CD4-positive, alpha-beta T cell treated with Interleukin-21 for 1 hour (primary cell): ENCODE measurements at places on chromosomes 5 and 9.

- DNase-seq, result peak; percentile 49
Measured at GRCh38 chr5:175718401-175719108, 60.7 kb downstream of the HRH2 start.

GRCh38 chr5:59485629-59486439 is 407.7 kb downstream of the PDE4D start:
- no peak for DNase-seq

DNA sequence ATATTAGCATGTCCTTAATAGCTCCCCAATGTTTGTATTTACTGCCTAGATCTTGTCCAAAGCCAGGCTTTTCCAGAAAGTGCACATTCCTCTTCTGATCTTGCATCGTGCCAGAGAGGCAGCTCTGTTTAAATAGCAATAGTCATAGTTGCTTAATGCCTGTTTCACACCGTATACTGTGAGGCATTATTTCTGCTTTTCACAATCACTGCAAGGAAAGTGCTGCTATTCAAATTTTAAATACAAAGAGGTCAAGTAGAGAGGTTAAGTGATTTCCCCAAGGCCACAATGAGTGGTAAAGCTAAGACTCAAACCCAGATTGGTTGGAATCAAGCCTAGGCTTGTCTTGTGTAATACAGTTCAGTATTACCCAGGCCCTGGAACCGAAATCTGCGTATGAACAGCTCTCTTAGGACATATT is 153.6 kb downstream of the SNX18 start:
- DNase-seq, result peak; percentile 3

- DNase-seq, result peak; percentile 25
Measured at GRCh38 chr9:35605351-35606137, 482 bp downstream of the TESK1 start.

DNA sequence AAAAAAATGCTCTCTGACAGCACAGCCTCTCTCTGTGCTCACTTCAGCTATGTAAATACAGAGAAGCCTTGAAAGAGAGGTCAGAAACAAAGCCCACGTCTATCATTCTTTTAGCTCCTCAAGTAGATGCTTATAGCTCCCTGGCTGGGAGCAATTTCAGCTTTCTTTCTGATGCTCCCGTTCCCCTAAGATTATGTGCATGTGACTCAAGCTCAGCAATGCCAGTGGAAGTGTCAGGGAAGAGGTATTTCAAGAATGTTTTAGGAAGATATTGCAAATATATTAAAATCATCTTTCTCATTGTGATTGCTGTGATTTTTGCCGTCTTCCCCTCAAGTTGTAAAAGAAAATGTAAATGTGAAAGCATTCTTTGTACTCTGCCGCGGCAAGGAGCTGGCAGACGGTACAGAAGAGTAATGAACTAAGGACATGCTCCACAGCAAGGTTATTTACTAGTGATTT is 1353.7 kb upstream of the ACO1 start:
- DNase-seq, result no peak

GRCh38 chr5:141793403-141793802 is 84.8 kb downstream of the PCDH1 start:
- no peak for DNase-seq

DNA sequence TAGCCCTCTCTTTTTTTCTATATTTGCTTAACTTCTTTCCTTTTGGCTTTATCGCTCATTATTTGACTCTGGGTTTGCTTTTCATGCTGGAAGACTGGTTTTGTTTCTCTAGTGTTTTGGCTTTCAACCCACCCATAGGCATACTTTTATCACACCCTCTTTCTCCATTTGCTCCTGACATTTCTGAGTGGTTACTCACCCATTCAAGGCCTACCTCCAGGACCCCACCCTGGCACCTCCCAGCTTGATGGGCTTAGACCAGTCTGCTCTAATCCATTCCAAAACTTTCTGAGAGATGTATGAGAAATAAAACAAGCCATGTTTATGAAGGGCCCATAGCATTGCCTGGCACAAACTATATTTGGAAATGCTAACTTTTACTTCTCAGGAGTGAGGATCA is 18.1 kb downstream of the C6 start:
- no peak for DNase-seq

GRCh38 chr5:119275601-119276173 is 80.1 kb upstream of the TNFAIP8 start:
- DNase-seq, result no peak

DNA sequence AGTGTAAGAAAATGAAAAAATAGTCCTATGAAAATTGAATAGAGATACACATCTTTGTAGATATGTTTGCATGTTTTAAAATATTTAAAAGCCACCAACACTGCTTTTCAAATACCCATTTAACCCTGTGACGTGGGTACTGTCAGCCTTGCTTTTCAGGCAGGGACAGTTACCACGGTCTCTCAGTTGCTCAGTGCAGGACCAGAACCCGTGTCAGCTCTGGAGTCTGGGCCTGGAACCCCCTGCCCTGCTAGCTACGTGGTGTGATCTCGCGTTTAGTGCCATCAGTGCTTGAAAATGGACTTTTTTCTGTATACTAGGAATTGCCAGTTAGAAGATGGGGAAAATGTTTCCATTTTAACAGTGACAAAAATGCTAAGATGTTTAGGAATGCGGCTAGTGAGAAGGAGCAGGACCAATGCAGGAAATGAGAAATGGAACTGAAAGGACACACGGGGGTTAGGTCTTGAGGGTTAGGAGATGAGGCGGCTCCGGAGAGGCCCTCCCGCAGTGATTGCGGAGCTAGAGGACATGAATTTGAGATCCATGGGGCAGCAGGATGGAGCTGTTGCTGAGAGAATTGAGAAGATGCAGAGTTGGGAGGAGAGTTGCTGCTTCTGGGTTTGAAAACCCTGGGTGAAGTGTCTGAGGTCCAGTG is 13.7 kb downstream of the RNU6ATAC start:
- DNase-seq, result no peak

DNA sequence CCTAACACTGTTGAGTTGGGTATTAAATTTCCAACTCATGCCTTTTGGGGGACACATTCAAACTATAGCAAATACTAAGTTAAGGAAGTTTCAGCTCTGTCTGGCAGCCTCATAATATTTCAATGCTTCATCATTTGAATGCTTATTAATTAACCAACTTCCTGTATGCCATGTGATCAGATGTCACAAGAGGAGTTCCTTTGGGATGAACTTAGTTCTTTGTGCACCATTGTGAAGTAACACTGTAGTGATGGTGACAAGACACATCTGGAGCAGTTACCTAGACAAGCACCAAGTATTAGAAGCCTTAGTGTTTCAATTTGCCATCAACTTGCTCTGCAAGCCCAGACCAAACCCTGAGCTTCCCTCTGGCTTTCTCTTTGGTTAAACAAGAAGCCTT is 90.7 kb upstream of the IL12B start:
- no peak for DNase-seq

DNA sequence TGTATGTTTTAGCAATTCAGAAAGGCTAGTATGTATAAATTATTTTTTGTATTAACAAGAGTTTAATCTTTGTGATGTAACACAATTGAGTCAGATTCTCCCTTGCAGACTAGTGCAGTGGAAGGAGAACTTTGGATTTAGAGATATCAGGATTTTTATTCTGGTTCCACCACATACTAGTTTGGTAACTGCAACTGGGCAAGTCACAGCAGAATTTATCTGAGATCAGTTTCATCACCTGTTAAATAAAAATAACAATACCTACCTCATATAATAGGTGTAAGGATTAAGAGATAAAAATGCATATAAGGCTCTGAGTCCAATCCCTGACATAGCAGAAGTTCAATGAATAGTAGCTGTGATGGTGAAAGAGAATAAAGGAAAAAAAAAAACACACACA is 34.0 kb upstream of the ZNF462 start:
- no peak for DNase-seq

DNA sequence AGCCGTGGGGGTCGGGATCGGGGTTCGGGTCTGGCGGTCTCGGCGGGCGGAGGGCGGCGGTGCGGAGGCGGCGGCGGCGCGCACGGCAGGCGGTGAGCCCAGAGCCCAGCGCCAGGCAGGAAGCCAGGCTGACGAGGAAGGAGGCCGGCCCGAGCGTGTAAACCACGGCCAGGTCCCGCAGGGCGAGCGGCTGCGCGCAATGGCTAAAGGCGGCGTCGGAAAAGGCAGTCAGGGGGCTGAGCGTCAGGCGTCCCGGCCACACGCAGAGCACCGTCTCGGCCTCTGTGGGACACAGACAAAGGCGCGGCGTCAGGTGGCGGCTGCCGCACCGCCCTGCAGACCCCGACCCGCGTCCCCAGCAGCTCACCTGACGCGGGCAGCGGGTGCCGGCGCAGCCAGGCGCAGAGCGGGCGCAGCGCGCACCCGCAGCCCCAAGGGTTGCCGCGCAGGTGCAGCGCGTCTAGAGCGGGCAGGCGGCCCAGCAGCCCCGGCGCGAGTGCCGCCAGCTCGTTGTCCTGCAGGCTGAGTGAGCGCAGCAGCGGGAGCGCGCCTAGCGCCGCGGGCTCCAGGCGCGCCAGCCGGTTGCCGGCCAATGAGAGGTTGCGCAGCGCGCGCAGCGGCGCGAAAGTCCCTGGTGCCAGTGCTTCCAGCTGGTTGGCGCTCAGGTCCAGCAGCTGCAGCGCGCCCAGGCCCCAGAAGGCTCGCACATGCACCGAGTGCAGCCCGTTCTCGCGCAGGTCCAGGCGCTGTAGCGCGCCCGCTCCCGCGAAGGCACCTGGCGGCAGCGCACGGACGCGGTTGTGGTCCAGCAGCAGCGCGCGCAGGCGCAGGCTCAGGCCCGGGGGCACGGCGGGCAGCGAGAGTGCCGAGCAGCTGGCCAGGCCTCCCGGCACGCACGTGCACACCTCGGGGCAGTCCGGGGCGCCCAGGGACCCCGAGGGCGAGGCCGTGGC is 671 bp downstream of the LRRC26 start:
- no peak for DNase-seq

- DNase-seq, result no peak
Measured at GRCh38 chr5:77590347-77590746, 48.2 kb downstream of the OTP start.

DNA sequence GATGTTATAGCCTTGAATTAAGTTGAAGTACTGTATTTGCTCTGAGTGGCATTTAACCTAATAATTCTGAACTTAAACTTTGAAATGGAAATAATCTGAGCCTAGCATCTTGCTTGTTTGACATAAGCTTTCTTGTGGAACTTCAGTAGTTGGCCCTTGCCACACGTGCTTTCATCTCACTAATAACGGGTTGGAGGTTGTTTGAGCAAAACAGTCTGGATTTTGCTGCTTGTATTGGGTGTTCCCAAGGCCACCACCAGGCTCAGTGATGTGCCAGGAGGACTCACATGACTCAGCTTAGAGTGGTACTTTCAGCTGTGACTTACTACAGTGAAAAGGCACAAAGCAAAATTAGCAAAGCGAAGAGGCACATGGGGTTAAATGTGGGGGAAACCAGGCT is 35.7 kb downstream of the SECISBP2 start:
- DNase-seq, result no peak

DNA sequence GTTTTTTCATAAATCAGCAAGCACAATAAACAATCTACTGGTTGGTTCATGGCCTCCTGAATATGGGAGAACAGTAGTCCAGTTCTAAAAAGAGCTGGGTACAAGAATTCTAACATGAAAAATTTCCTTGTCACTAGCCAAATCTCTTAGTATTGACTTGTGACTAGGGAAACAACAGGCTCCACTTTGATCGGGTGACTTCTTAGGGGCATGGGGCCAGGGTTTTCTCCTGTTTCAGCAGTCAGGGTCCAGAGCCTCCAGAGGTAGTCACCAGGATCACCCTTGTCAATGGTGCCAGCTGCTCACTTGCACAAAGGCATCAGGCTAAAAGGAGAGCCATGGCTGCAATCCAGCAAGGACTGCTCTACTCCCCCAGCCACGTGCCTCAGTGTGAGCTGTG is 38.1 kb downstream of the LPAR1 start:
- no peak for DNase-seq

DNA sequence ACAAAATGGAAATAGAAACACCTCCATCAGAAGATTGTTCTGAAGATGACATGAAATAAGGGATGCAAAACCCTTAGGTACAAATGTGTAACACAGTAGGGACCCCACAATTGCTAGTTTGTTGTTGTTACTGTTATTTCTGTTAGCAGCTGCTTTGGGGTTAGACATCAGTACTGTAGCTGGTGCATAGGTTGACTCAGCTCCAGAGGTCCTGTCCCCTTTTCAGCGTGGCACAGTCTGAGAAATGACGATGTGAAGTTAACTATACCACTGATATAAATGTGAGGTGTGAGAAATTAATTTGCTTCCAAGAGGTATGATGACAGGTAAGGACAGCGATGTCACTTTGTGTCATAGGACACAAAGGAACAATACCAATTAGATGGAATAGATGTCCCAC is 384.6 kb upstream of the KLF4 start:
- no peak for DNase-seq

- DNase-seq, result no peak
Measured at GRCh38 chr9:117359910-117360309, 54.9 kb downstream of the ASTN2 start.
